ENCODE measurements at places on chromosomes 11 and 22.

GRCh38 chr11:70577948-70578347 lies 179.6 kb downstream of the CTTN start:
- no peak for DNase-seq

GRCh38 chr11:133549826-133550225 lies 17.5 kb upstream of the OPCML start:
- no peak for DNase-seq

GRCh38 chr11:7524462-7525235 lies 10.8 kb downstream of the PPFIBP2 start:
- no peak for DNase-seq

DNA sequence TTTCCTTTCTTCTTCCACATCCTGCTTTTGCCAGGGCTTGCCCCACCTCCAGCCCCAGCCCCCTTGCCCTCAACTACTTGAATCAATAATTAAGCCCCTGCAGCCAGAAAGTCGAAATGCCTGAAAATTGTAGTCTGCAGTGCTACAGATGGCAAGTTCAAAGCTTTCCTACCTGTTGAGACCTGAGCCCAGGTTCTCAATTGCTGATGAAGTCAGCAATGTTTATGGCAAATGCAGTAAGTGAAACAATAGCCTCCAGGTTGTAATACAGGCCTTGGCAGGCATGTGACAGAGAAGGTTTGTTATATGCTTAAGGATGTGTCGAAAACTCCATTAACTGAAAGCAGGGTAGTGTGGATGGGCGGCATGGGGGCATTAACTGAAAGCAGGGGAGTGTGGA lies 181.1 kb upstream of the SESN3 start:
- no peak for DNase-seq

- no peak for DNase-seq
Measured at GRCh38 chr11:7160814-7161489, 72.2 kb downstream of the RBMXL2 start.

DNA sequence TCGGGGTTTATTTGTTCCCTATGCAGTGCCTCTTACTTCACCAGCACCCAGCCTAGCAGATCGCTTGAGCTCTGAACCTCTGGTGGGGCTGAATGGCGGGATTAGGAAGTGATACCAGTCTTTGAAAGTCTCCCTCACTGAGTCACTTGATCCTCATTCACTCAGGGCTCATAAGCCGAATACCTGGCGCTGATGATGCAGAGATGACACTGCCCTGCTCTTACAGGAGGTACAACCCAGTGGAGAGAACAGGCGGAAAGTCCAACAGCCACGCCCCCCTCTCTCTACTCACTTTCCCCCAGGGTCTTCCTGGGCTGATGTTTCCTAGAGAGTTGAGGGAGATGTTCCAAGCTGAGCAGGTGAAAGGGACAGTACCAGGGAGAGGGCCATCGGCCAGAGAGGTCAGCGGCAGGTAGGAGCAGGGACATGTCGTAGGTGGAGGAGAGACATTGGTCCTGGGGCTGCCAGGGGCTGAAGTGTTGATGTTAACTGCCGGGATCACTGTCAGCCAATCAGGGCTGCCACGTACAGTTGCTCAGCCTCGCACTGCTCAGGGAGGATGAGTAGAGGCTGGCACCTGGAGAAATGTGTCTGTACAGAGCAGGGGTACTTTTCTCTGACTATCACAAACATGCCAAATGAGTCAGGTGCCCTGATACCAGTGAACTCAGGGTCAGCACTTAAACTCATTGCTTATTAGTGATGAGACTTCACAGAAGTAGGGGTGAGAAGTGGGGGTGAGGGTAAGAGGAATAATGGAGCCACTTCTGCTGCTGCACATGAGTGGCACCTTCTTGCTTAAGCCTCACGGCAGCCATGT lies 9.9 kb upstream of the APOBEC3A start:
- no peak for DNase-seq

- no peak for DNase-seq
Measured at GRCh38 chr11:72777755-72778278, 16.0 kb downstream of the STARD10 start.

DNA sequence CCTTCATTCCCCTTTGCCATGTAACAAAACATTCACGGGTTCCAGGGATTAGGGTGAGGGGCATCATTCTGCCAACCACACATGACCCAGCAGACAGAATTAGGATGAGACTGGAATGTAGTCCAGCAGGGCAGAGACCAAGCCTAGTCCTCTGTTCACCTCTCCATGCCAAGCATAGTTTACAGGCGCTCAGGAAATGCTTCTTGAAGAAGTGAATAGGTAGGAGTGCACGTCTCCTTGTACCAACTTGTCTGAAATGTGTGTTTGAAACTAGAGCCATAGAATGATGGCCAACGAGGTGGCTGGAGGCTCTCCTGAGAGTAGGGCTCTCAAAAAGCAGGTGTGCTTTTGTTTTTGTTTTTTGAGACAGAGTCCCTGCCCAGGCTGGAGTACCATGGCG lies 8.2 kb downstream of the SPINDOC start:
- DNase-seq, result no peak

DNA sequence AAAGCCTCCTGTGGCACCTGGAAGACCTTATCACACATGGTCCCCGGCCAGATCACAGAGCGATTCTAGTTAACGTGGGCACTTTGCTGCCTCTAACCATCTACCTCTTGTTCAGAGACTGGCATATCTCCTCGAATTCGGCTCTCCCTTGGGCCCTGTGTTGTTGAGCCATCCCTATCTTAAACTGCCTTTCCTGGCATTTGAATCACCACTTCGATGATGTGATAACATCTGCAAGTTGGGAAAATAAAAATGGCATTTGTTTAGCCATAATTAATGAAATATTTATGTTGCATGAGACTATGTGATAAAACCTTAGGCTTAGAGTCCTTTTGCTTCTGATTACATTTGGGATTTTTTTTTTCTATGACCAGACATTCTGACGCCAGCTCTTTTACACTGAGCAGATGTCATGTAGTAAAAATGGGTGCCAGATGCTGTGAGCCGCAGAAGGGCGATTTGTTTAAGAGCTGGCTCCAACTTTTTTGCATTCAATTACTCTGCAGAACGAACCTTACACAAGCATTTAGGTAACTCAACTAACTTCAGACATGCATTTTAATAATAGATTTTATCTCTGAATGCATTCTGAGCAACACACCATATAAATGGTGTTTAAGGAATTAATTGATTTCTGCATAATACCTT lies 58.5 kb upstream of the PARVA start:
- DNase-seq, result no peak

GRCh38 chr22:27573280-27574001 lies 228.1 kb downstream of the MN1 start:
- DNase-seq, result no peak

GRCh38 chr11:117420143-117420485 lies 92.5 kb downstream of the CEP164 start:
- no peak for DNase-seq

- no peak for DNase-seq
Measured at GRCh38 chr11:96752221-96752620, 362.4 kb downstream of the JRKL start.

GRCh38 chr22:40517631-40518030 lies 118.9 kb downstream of the MRTFA start:
- DNase-seq, result no peak

DNA sequence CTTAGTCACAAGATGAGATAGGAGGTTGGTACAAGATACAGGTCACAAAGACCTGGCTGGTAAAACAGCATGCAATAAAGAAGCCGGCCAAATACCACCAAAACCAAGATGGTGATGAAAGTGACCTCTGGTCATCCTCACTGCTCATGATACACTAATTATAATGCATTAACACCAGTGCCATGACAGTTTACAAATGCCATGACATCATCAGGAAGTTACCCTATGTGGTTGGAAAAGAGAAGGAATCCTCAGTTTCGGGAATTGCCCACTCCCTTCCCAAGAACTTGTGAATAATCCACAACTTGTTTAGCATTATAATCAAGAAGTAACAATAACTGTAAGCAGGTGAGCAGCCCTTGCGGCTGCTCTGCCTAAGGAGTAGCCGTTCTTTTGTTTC lies 408.5 kb upstream of the RAG2 start:
- no peak for DNase-seq

DNA sequence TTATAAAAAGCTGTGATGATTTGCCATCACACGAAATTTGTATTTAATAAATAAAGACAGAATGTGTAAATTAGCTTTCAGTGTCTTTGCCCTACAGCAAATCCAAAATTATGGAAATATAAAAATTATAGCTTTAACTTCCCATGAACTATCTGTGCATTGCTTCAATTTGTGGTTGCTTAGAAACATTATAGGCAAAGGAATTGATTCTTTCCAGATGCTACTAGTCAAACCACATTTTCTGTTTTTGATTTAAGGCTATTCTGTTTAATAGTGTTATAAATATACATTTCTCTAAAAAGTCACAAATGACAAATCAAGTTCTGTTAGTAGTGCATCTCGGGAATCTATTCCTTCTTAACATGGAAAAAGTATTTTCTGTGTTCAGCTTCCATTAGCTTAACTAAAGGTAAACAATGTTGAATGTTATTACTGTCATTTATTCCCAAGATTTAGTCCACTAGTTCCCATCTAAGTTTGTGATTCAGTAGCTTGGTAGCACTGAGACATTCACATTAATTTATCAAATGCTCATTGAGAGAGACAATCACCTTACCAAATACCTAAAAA lies 1086.3 kb upstream of the CCDC90B start:
- DNase-seq, result no peak

DNA sequence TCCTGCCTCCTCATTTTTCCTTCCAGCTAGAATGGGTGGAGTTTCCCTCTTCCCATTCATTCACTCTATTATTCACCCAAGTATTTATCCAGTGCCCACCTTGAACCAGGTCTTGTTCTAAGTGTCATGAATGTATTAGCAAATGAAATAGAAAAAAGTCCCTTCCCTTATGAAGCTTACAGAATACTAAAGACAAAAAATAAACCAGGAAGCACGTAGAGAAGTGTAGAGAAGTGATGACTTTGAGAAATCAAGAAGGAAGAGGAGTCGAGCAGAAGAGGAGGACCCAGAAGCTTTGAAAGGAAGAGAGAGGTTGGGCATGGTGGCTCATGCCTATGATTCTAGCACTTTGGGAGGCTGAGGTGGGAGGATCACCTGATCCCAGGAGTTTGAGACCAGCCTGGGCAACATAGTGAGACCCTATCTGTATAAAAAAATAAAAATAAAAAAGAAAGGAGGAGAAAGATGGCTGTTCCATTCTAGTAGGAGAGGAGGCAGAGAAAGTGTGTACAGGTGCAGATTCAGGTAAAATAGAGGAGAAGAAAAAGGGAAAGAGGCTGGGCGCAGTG lies 17.1 kb upstream of the SYVN1 start:
- no peak for DNase-seq

- peak; percentile 0 for DNase-seq
Measured at GRCh38 chr11:4539603-4540219, 5.3 kb upstream of the OR52M1 start.

DNA sequence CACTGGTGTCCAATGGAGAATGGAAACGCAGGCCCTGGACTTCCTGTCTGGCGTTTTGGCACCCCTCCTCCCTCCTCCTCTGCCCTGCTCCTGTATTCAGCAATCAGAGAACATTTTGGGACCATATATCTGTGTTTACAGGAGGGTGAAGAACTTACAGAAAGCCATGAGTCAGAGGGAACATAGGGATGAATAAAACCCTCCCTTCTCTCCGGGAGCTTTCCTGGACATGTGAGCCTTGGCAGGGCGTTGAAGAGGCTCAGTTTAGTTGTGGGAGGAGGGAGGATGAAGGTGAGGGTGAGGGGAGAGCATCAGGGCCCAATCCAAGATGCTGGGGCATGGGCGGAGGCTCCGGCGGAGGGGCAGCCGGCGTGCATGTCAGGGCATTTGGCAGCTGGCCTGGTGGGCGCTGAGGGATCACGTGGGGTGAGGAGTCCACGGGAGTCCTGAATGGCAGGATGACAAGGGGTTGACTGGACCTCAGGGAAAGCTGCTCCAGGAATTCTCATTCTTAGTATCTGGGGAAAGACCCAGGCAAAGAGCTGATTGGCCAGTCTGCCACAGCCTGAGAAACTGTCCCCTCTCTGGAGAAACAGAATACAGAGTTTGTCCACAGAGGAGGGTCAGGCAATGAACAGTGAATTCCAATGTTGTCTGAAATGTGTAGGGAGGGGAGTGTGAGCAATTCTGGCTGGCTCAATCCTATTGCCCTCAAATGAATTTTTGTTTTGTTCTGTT lies 28.9 kb downstream of the MICAL2 start:
- peak; percentile 21 for DNase-seq

GRCh38 chr22:28899199-28899853 lies 16.0 kb downstream of the ZNRF3 start:
- DNase-seq, result no peak

DNA sequence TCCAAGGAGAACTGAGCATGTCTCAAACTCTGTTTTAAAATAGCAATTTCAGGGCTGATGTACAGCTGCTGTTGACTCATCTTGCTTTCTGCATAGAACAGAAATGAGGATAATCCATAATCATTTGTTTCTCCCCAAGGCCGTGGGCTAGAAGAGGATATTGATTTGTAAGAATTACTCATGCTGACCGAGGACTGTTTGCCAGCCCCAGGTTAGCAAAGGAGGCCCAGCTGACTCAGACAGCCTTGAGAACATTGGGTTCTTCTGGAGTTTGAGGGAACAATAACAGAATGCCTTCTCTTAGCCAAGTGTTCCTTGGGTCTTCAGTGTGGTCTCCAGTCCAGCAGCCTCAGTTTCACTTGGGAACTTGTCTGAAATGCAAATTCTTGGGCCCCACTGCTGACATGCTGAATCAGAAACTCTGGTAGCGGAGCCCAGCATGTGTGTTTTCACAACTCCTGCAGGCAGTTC lies 92.0 kb downstream of the ZC3H12C start:
- no peak for DNase-seq

- no peak for DNase-seq
Measured at GRCh38 chr11:75594211-75594610, 32.2 kb downstream of the SERPINH1 start.

- DNase-seq, result no peak
Measured at GRCh38 chr11:32895471-32895870, 2.9 kb downstream of the QSER1 start.

- DNase-seq, result no peak
Measured at GRCh38 chr11:127643268-127644058, 642.9 kb upstream of the KIRREL3 start.

DNA sequence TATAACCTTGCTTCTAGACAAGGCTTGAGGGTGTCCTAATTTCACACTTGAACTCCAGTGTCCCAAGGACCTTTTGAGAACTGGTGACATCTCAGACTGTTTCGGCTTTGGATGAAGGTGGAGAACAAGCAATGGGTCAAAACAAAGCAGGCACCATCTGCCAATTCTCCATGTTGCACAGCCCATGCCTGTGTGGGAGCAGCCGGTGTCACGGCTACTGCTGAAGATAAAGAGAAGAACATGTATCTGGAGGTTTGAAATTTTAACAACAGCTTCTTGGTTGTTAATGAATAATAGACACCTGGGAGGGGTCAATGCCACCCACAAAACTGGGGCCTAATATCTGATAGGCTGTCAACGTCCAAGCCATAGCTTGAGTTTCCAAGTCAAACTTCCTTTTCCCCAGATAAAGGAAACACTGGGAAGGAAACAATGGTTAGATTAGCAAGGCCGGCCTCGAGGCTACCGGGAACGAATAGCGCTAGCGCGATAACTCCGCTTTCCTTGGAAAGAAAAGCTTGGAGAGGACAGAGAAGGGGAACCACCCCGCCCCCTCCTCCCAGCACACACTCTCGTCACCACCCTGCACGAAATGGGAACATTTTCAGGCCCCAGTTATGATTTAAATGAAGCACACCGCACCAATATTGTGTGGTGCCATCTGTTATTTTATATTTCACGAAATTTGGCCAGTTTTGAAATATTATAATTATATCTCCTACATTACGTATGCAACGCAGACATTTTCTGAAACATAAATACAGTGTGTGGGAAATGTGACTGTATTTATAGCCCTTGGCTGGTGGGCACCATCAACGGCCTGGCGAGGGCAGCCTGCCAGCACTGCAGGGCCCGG lies 21.8 kb upstream of the OPCML start:
- no peak for DNase-seq

- DNase-seq, result no peak
Measured at GRCh38 chr11:5204787-5205186, 4.3 kb upstream of the OR51V1 start.
